ENCODE measurements at places on chromosomes 7 and 10.
A peak's percentile ranks its signal among the peaks of the same experiment; 100 is the strongest.

DNA sequence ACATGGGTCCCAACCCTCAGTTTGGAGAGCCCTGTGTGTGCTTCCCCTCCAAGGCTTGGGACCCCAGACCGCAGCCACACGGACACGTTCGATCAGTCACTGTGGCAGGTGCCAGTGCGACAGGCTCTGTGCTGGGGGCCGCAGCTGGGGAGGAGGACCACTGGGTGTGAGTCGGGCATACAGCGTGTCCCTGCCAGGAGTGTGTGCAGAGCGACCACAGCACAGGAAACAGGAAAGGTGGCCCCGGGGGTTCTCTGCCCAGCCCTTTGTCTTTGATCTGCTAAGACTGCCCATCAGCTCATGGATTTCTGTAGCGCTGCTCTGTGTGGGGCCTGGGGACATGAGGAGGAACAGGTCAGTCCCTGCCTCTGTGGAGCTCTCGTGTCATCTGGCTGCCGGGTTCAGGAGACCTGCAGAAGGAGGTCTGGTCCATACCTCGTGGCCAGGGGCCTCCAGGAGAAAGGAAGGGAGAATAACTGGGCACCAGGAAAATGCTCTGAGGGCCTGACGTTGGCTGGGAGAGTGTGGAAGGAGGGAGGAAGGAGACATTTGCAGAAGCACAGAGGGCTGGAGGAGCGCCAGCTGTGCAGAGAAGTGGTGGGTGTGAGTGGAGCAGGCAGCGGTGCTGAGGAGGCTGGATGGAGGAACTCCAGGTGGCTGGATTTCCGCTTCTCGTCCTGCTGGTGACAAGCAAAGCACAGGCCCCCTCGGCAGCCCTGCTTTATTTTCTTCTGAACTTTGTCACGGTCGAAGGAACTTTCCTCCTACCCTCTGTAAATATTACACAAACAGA lies 4.1 kb downstream of the NUDT1 start:
- no peak for DNase-seq

GRCh38 chr10:26909753-26910152 lies 49.0 kb upstream of the ABI1 start:
- DNase-seq = no peak

- DNase-seq = no peak
These were observed 505.6 kb downstream of the RPS24 start for GRCh38 chr10:78539247-78539766.

DNA sequence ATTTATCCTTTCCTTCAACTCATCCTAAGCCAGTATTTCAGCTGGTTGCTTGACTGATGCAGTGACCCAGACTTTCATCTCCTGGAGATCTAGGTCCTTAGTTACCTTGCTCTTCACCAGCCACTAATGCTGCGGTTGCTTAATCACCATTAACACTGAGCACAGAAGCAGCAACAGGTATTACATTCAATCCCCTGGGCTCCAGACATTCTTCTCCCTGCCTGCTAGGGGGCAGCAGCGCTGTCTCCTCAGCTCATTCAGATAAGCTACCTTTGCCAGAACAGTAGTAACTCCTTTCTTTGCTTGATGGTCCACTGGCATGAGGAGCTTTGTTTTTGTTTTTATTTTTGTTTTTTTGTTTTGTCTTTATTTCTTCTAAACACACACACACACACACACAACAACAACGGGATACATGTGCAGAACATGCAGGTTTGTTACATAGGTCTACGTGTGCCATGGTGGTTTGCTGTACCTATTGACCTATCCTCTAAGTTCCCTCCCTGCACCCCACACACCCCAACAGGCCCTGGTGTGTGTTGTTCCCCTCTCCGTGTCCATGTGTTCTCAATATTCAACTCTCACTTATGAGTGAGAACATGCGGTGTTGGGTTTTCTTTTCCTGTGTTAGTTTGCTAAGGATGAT lies 1043.2 kb upstream of the C7orf33 start:
- no peak for DNase-seq

DNA sequence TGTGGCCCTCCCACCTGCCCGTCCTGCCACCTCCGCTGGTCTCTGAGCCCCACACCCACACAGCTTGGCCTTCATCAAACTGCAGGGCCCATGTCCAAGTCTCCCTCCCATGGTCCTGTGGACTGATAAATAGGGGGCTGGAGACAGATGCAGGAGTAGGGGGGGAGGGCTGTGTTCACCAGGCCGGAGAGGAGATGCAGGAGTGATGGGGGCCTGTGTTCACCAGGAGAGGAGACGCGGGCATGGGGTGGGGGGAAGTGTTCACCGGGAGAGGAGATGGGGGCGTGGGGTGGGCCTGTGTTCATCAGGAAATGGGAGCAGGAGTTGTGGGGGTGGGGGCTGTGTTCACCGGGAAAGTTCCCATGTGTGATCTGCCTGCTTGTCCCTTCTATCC lies 37.0 kb downstream of the JAKMIP3 start:
- DNase-seq = no peak

DNA sequence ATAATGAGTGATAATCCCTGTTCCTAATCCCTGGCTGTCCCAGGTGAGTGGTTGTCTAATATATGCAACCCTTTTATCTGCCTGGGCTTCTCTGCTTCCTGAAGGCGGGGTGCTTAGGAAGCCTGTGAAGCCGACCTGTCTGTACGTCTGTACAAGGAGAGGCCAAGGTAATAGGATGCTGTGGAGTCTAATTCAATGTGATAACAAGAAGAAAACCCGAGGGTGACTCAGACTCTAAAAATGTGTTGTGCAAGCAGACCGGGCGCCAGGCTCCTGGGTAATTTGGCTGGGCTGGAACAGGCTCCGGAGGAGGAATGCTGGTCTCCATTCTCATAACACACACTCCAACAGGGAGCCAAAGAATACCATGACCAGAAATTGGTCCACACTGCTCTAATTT lies 43.6 kb downstream of the THNSL1 start:
- DNase-seq = peak; percentile 52

GRCh38 chr7:77318019-77318418 lies 98.1 kb downstream of the GSAP start:
- no peak for DNase-seq

DNA sequence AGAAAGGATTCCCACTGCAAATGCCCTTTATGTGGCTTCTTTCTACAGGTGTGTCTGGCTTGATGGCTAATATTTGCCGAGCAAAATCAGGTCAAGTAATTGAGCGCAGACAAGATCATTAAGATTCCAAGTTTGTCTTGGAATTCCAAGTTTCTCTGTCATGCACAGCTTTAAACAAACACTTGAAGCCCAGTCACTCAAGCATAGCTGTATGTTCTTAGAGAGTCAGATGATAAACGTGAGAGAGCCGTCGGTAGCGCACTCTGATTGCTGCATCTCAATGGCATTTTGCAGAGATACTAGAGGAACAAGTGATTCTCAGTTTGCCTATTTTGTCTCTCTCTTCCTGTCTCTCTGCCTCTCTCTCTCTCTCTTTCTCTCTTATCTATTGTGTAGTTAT lies 658 bp downstream of the DMBT1 start:
- DNase-seq = no peak

- no peak for DNase-seq
These were observed 141.7 kb upstream of the SEMA3D start for GRCh38 chr7:85328456-85328998.

GRCh38 chr7:94969434-94970084 lies 62.2 kb downstream of the PPP1R9A start:
- peak; percentile 12 for DNase-seq

DNA sequence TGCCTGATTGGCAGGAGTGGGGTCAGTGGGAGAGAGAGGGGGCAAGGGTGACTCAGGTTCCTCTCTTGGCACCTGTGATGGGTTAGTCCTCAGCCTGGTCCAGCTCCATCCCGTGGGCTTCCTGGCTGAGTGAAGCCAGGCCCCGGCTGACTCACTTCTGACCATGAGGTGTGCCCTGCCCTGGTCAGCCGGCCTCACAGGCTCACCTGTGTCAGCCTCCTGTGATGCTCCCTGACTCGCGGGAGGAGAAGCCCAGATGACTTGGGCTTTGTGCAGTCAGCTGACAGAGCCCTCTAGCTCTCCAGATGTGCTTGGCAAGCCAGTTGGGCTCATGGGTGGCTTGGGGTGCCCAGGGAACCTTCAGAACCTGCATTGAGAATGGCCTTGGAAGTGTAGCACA lies 16.0 kb upstream of the PPIF start:
- no peak for DNase-seq

DNA sequence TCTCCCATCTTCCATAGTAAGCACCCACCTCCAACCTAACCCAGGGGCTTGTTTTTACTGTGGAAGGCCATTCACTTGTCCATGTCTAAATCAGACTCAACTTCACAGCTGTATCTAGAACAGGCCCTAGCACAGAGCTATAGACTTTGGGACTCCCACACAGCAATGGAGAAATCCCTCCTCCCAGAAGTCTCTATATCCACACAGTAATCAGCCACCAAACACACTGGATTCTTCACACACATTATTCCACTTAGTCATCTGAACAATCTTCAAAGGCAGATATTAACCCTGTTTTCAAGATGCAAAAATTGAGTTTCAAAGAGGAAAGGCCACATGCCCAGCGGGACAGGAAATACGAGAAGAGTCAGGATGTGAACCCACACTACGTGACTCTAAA lies 81.8 kb downstream of the MALSU1 start:
- no peak for DNase-seq

- no peak for DNase-seq
These were observed 19.3 kb upstream of the SLC35G1 start for GRCh38 chr10:93874309-93875031.

DNA sequence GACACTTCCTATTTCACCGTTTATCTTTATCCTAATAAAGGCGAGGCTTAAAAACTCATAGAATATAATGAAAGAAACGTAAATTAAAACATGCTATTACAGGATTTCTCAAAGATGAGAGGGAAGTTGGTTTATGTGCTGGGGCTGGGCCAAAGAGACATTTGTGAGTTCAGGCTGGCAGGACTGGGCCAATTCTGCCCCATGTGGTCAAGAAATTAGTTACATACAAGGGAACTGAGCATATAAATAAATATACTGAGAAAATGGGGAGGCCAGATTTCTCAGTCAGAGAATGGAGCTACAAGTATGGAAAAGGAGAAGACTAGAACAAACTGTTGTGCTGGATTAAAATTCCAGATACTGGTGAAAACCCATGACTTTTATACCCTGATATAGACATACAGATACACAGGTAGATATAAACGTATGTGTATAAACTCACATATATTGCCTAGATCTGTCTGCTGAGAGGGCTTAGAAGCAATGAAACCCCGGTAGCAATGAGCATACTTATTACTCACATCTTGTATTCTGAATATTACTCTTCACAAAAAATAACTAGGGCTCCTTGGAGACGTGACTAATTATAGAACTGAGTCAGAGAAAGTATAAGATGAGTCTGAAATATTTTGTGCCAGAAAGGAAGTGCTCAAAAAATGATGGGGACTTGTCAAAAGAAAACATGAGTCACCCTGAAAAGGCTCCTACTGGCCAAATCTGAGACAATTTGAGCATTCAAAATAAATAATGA lies 155.7 kb upstream of the FGFR2 start:
- DNase-seq = no peak

- peak; percentile 14 for DNase-seq
These were observed 7.9 kb downstream of the KNDC1 start for GRCh38 chr10:133167693-133168616.

- DNase-seq = no peak
These were observed 273.4 kb upstream of the SORCS1 start for GRCh38 chr10:107437921-107438320.

GRCh38 chr10:1173091-1173490 lies 116.9 kb downstream of the WDR37 start:
- no peak for DNase-seq

- DNase-seq = no peak
These were observed 21.5 kb downstream of the ZMIZ1 start for GRCh38 chr10:79090134-79090803.

DNA sequence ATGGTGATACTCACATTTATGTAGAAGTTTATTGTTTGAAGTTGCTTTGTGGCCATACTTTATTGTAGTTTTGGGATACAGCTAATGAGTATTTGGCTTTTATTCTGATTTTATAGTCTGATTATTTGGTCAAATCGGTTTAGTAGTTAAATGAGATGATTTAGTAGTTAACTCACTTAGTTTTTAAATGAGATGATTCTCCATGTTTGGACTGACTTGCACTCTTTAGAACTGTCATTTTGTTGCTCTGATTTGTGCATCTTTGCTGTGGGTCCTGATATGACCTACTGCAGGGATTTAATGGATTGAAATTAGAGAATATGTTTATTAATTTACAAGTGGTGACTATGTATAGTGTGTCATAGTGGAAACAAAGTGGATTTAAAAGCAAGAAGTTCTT lies 44.2 kb downstream of the EXOC4 start:
- DNase-seq = no peak

DNA sequence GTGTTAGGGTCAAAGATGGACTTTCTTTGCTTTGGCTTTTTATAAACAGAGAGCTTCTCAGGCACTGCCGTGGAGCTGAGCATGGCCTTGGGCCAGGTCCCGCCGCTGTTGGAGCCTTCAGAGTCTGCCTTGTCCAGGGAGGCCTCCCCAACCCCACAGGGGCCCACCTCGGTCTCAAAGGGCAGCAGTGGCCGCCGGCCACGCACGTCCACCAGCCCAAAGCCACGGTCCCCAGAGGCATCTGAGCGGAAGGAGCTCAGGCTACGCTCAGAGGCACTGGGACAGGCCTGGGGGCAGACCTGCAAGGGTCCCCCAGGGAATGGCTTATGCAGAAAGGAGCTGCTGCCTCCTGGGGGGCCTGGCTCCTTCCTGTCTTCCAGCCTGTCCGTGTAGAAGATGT lies 105.0 kb downstream of the DLG5 start:
- no peak for DNase-seq

DNA sequence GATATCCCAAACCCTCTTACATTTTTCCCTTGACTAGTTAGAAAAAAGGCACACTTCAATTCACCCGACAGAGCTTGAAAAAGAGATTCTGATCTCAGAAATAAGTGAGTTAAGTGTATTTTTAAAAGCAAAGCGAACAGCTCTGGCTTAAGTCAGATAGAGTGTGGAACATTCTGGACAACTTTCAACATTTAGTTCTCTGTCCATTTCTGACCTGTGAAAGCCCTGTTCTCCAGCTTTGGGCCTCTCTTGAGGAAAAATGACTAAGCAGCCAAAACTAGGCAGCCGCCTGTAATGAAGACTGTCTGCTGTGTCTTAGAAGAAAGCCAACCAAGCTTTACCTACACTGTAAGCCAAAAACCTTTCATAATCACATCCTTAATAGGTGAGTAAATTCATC lies 50.5 kb downstream of the CDK6 start:
- DNase-seq = no peak

GRCh38 chr7:113722006-113722405 lies 196.8 kb downstream of the PPP1R3A start:
- no peak for DNase-seq

- no peak for DNase-seq
These were observed 316.9 kb upstream of the PHYHIPL start for GRCh38 chr10:58859526-58859925.

- DNase-seq = no peak
These were observed 193.8 kb upstream of the PLXNA4 start for GRCh38 chr7:132770055-132770454.

DNA sequence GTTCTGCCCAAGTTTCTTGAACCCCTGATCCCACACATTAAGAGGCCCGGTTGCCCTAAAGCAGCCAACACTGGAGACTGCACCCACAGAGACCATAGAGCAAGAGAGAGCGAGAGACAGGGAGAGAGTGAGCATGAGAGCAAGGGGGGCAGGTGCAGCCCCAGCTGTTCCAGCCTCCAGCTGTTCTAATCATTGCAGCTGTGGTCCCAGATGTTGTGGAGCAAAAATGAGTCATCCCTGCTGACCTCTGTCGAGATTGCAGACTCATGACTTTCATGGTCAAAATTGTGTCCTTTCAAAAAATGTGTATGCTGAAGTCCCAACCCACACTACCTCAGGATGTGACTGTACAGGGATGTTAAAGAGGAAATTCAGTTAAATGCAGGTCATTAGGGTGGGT lies 143.9 kb upstream of the FRMD4A start:
- DNase-seq = no peak

GRCh38 chr10:78449554-78449953 lies 415.9 kb downstream of the RPS24 start:
- DNase-seq = peak; percentile 1
